HL-60 (cell line): ENCODE measurements at places on chromosomes 1 and 21.

GRCh38 chr1:93680076-93680419 is 1.6 kb downstream of the BCAR3 start:
- DNase-seq, result no peak

DNA sequence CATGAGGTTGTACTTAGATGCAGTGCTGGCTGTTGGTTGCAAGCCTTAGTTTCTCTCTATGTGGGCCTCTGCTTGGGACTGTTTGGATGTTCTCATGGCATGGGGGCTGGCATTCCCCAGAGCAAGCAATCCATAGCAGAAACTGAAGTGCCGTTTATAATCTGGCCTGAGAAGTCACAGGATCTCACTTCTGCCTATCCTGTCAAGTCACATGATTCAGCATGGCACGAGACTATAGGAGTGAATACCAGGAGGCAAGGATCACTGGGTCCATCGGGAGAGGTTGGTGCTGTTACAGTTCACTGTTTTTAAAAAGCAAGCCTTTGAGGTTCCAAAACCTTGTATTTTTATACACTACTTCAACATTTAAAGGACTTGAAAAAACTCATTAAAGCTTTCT is 16.7 kb downstream of the COLGALT2 start:
- no peak for DNase-seq

DNA sequence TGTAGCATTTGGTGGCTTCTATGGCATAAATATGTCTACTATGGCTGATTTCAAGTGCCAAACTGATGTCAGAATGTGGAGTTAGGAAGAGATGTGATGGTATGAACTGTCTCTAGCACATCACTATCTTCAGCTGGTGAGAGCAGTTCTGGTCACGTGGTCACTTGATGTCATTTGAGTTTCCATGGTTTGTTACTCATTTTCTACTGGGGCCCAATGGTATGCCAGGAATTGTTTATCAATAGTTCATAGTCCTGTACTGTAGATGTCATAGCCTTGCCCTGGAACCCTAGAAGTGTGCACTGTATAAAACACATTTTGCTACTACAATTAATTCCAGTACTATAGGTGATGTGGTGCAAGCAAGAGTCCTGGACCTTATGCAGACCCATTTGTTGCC is 153.7 kb downstream of the PDE4B start:
- DNase-seq, result no peak

- DNase-seq, result no peak
Observed at GRCh38 chr1:241079047-241079446, 278.0 kb downstream of the RGS7 start.

DNA sequence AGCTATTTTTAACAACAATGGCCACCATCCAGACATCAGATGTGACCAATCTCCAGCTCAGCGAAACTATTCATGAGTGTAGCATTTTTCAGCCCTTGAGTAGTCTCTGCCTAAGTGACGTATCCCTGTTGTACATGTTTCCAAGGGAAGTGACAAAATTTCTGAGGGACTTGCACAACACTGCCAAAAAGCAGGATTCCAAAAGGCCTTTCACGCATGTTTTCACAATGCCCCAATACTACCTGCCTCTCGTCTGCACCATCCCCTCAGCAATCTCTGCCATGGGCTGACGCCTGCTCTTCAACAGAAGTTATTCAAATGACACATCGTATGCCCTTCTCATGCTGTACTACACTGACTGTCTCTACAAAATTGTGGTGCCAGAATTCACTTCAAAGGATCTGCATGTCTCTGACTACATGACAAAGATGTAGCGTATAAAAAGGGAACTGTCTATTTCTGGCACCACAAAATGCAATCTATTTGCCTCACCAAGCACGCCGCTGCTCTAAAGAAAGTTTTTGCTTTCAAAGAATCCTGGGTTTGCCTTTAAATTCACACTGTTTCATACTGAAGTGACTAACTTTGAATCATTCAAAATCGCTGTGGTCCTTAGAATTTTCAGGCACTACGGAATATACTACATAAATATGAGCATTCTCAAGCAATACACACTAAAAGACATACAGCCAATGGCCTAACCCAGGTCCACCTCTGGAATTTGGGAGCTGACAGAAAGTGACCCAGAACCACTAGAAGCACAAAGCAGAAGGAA is 32.9 kb downstream of the JAK1 start:
- DNase-seq, result peak; percentile 57

DNA sequence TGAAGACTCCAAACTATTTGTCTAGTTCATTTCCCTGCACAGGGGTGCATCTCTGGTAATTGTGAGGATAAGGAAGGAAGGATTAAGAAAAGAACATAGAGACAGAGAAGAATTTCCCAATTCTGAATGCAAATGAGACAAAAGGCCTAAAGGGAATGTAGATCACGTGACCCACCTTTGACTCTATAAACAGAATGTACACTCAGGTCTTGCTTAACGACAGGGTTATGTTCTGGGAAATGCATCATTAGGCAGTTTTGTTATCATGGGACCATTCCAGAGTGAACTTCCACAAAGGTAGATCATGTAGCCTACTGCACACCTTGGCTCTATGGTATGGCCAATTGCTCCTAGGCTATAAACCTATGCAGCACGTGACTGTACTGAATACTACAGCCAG is 252.3 kb upstream of the ZP4 start:
- DNase-seq, result no peak

DNA sequence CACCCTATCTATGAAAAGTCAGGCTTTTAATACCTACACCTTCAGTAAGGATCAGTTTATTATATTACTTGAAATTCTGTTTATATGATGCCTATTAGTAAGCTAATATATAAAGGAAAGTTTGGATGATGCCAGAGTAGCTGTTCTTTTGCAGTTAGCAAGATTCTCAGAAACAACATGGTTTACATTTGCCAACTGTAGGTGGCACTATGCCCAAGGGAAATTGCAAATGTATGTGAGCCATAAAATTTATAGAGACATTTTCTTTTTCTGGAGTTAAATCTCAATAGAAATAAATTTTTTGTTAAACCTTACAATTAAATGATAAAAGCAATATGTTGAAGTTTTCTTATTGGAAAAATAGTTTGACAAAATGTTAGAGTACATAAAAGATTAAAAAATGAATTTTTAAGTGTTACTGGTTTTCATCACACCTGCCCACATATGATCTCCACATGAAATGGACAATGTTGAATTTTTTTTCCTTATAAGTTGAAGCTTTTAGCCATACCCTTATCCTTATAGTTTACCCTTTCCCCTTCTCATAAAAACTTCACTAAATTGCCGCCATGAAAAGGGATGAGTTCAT is 32.1 kb upstream of the EPHX4 start:
- DNase-seq, result peak; percentile 39

DNA sequence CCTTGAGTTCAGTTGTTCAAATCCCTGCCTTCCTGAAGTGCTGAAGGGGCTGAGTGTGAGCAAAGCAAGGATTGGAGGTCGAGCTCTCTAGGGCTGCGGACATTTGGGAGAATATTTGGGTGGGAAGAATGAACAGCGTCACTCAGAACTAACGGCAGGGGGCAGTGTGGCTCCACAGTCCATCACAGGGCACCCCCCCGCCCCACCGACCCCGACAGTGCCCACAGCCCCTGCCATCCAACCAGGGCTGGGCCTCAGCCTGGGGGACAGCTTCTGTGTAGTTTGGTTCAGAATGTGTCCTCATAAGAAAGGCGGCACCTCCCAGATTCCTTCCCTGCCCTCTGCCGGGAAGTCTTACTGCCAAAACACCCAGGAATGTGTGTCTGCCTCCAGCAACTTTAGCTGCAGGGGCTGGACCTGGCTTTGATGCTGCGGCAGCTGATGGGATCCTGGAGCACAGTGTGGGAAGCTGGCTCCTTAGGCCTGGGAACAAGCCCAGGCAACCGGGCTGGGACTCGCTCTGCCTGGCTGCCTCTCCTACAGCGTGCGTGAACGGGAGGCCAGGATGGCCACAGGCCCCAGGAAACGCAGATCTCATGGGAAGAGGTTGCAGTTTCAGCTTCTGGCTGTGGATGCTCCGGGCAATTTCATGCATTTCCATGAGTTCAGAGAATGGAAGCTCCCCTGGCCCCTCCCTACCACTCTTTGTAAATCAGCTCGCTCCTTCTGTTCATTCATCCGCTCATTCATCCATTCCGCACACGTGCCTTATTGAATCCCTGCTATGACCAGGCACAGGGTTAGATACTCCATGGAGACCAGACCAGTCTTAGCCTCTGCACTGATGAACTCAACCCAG is 104.9 kb upstream of the TMPRSS2 start:
- no peak for DNase-seq

GRCh38 chr1:67883069-67883468 is 49.8 kb upstream of the GNG12 start:
- no peak for DNase-seq

DNA sequence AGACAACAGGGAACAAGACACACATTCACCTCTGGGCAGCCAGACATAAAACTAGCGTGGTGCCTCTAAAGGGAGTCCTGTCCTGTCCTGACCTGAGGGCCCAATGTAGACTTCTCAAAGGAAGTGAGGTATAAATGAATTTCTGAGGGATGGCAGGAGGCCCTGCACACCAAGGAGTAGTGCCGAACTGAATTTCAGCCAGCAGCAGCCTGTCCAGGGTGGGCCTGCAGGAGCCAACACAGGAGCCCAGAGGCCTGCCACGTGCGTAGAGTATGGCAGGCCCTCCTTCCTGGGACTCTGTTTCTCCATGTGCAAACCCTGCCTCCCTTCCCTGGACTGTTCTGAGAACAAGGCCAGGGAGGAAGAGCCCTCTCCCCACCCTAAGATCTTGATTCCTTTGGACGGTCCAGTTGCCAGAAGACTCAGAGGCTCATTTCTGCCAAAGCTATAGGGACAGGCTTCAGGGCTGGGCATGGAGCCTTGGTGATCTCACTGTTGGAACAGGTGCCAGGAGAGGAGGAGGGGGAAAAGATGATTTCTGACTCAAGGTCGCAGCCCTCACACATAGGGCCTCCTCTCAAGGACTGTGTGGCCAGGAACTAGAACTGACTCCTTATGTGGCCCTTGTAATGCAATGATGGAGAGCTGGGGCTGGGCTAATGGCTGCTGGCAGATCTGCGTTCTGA is 1.8 kb upstream of the FABP3 start:
- no peak for DNase-seq
